Coronary artery (tissue), 2 donors: ENCODE measurements at places on chromosomes 4 and X.

DNA sequence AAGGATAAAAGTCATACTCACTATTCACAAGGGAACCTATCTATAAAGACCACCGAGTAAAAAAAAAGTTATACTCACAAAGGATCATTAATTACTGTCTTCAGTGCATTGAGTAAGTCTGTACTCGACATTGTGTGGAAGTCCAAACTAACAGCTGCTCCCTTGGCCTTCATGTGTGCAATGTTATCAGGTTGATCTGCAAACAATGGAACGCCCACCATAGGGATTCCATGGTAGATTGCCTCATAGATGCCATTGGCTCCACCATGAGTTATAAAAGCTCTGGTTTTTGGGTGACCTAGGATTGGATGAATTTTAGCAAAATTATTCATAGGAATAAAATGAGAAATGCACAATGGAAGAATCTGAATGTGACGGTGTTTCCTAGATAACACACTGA lies 10.6 kb downstream of the UGT2B4 start:
- no peak for DNase-seq

DNA sequence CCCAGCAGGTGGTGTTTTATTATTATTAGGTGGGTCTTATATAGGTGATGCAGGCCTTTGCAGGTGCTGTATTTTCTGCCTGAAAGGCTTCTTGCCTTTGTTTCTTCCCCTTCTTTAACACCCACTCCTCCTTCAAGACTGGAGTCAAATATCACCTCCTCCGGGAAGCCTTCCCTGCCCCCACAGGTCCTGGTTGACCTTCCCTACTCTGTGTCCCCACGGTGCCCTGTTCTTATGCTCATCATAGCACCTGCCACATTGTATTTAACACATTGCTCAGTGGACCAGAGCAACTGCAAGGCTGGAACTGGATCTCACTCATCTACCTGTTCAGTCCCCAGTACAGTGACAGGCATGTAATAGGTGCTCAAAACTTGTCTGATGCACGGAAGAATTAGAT lies 39.8 kb upstream of the LGI2 start:
- DNase-seq: no peak

DNA sequence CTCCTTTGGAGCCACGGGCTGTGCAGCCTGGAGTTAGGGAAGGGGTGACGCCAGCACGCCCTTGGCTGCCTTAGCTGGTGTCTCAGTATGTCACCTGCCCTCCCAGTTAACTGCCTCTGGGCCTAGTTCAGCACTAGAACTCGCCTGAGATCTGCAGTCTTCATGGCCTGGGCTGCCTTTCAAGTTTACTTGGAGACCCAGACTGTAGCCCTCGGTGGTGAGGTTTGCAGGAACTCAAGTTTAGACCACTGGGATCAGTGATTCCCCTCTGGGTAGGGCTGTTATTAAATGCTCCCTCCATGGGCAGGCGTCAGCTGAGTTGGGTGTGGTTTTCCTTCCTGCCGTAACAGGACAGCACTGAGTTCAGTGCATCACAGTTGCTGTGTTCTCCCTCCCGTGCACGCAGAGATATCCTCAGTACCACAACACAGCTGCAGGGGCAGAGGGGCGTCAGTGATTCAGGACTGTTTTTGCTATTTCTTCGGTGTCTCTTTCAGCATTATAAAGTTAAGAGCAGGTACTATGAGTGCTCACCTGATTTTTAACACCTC lies 30.5 kb downstream of the PLAC8 start:
- DNase-seq: no peak

DNA sequence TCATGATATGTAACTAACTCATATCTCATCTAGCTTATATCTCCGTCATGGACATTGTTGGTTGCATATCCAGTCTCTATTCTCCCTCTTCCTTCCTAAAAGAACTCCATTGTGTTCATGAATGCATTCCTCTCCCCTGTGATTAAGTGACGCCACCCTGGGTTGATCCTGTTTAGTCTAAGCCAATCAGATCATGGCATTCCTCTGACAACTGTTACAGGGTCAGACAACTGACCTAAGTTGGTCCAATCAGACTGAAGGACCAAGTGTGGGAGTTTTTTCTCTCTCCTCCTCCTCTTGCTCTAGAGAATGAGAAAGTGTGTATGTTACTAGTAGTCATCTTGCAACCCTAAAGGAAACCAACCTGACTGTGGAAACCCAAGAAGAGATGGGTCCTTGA lies 3.6 kb downstream of the APOO start:
- no peak for DNase-seq

- no peak for DNase-seq
Observed at GRCh38 chr4:51874551-51874950, 31.6 kb downstream of the DCUN1D4 start.

- DNase-seq: no peak
Observed at GRCh38 chr4:11021333-11021732, 336.8 kb upstream of the CLNK start.

DNA sequence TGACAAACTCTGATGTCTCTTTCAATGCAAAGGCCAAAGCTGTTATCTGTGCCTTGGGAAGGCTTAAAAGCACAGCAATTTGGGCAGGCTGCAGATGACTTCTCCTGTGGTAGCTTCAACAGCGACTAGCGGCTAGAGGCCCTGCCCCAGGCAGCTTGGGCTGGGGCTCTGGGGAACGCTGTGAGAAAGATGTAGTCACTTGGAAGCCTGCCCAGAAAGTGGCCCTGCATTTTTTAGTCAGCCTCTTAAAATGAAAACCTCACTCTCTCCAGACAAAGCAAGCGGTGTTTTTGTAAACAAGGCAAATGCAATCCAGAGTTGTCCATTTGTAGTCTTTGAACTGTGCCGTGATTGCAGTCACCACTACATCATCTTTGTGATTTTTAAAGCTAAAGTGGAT lies 27.5 kb downstream of the PCYT1B start:
- DNase-seq: no peak

DNA sequence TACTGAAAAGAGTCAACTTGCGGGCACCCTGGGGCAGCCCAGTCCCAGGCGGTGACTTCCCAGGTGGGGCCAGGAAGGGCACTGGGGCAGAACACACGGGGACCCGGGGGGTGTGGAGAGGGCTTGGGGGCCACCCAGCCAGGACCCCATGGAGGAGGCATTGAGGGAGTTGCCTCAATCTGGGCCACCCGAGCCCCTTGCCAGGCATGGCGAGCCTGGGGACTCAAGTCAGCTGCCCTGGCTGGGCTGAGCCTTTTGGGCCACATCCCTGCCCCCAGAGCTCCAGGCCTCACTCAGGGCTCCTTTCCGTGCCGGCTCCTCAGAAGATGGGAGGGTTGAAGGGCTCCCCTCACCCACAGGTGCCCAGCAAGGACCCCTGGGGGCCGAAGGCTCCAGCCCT lies 6.6 kb upstream of the CPLX1 start:
- no peak for DNase-seq

DNA sequence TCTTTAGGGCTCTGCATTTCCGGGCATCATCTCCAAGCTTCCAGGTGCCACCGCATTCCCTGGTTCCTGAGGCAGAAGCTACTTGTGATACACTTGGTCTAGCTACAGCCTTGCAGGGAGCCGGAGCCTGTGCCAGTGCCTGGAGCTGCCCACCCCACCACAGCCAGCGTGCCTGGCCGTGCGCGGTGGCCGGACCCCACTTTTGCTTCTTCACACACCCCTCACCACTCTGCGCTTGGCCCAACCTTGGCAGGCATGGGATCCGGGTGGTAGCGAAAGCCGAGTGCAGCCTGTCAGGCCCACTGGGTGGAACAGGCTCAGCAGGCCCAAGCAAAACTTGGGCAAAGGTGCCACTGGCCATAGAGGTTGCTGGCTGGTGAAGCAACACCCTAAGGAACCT lies 823.7 kb downstream of the GLUD2 start:
- DNase-seq: peak; percentile 57

- no peak for DNase-seq
Observed at GRCh38 chr4:19614171-19614570, 637.5 kb upstream of the SLIT2 start.

DNA sequence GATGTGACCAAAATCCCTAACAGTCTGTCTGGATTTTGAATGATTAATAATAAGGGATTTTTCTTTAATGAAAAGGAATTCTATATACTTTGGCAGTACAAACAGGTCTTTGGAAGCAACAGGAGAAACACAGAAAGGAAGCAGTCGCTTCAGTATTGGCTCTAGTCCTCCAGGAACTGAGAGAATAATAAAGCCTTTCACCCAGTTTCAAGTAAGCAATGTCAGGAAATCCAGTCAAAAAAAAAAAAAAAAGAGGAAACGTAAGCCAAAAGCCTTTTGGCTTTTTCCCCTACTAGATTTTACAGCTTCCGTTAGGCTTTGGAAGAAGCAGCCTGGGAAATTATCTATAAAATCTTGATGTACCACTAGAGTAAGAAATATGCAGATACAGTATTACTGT lies 61.7 kb upstream of the HDAC8 start:
- DNase-seq: no peak

- no peak for DNase-seq
Observed at GRCh38 chr4:29058531-29058930, 1661.6 kb upstream of the PCDH7 start.

- DNase-seq: no peak
Observed at GRCh38 chr4:145066063-145066501, 31.9 kb downstream of the ANAPC10 start.

DNA sequence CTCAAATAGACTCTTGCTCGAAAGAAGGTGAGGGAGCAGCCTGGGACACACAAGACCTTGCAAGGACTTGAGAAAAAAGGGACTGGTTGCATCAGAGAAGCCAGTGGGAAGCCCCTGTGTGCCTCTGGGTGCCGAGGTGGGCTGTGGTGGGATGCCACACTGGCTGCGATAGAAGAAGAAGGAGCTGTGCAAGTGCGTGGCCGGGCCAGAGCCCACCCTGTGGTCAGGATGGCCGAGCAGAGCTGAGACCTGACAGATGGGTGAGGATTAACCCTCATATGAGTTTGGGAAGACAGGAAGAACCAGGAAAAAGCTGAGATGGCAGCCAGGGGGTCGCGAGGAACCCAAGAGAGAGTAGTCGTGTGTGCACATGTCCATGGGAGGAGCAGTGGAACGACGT lies 44.6 kb upstream of the HGFAC start:
- DNase-seq: no peak

DNA sequence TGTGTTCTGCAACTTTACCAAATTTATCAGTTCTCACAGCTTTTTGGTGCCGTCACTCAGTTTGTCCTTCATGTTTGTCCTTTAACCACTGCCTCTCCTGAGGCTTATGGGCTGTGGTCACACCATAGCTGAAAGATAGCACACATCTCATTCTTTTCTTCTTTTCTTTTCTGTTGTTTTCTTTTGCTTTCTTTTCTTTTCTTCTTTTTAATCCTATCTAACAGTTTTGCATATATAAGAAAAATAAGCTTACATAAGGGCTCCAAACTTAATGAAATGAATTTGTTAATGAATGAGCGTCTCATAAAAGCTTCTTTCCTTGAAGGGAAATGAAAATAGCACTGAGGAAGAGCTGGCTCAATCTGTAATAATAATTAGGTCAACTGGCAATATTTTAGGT lies 1061.2 kb downstream of the PCDH18 start:
- DNase-seq: no peak

GRCh38 chrX:115898382-115899001 lies 272.1 kb upstream of the AGTR2 start:
- no peak for DNase-seq

GRCh38 chr4:173135241-173135847 lies 33.3 kb upstream of the GALNT7 start:
- DNase-seq: no peak

DNA sequence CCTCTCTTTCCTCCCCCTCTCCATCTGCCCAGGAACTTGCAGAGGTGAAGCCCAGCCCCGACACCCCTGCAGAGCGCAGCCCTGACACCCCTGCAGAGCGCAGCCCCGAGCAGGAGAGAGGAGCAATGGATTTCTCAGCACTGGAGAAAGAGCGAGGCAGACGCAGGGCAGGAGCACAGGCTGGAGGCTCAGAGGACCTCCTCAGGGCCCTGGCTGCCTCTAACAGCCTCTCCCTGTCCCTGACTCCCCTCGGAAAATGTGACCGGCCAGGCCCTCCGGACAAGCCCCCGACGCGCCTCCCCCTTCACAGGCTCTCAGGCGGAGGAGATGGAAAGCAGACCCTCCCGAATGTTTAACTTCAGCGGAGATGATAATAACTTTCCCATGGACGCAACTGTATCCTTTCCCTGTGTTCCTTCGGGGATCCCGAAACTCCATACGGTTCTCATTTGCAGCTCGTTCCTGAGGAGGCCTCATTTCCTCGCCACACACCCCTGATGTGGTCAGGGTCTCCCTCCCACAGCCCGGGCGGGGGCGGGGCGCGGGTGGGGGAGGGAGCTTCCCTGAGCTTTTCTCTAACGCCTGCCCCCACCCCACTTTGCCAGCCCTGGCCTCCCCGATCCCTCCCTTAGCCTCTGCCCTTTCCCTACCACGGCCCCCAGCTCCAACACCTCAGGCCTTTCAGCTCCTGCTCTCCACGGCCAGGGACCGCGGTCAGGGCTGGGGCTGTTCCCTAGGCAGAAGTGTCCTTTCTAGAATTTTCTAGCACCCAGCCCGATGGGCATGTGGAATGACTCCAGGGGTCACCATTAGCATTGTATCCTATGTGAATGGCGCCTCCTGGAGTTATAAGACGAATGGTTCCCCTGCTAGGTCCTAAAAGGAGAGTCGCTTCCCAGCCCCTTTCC lies 201.1 kb upstream of the BCOR start:
- DNase-seq: no peak

- no peak for DNase-seq
Observed at GRCh38 chr4:67459164-67459563, 86.1 kb downstream of the CENPC start.
